ENCODE measurements at places on chromosomes 7 and 10. TPM values are rescaled to one million over a fixed set of nuclear protein-coding genes. Genes with fewer than 3 reads are reported as not detected.

DNA sequence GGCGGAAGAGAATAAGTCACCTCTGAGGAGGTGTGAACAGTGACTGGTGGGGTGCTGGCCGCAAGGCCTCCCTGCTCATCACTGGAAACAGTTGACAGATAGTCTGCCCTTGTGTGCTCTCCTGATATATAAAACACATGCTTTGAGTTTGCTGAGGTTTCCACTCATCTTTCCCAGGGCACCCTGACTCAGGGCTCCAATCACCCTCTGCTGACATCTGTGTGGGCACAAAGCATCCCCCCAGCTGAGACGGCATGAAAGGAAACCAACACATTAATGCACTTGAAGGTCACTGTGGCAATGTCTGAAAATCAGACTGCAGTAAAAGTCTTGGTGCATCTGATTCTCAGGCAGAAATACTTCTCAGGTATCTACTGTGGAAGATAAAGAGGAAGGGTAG is 49.8 kb downstream of the EPDR1 start:
- DNase-seq = no peak

DNA sequence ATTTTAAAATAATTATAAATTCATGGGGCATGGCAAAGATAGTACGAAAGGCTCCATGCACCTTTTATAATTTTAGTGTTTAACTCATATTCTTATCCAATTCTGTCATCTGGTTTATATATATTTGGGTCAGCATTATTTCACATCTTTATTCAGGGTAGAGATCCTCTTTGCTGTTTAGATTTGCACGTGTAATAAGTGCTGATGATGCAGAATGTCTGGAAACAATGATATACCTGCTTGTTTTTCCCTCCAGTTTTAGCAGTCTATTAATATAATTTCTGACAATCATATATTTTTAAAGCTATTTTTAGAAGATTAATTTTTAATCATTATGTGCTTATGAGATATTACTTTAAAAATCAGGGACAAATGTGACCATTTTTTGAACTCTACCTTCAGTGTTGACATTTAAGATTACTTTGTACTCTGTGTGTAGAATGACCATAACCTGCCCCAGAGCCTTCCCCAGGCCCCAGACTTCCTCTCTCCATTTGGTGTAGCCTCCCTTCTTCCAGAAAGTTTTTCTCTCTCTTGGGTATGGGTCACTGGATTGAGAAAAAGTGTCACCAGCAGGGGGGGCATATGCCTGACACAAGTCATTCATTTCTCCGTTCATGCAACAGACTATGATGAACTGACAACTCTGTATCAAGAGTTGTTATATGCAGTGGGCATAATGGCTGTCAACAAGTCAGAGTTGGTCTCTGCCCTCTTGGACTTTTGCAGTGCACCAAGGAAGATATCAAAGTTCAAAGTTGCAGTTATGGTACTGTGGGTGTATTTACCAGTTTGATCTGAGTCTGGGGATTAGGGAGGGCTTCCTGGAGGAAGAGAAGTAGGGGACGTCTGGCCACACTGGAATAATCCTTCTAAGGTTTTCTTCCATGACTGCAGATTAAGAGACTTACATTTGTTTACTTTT is 192.6 kb upstream of the CCDC6 start:
- DNase-seq = no peak

GRCh38 chr10:125284875-125285597 is 124.7 kb upstream of the CTBP2 start:
- no peak for DNase-seq

- DNase-seq = no peak
These were observed 139.3 kb upstream of the KLF6 start for GRCh38 chr10:3924344-3924743.

DNA sequence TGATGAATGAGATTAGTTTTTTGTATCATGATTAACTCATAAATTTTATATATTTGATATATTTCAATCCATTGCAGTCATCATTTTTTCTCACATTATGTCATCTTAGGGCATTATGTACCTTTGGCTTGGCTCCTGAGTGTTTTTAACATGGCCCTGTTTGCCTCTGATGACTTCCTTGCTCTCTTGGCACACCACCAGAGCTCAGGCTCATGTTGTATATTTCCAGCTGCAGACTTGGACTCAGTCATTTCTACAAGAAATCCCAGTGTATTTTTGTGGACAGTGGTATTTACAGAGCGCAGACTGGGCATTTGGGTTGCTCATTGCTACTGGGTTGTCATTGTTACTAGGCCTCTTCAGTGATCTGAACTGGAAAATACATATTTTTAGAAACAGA is 188.5 kb downstream of the ADRA2A start:
- DNase-seq = no peak

PDGFA gene
- polyA plus RNA-seq = 43.2 TPM

TRPV5 gene
- polyA plus RNA-seq = 1.5 TPM

All from right renal pelvis (tissue), 4 donors.